ENCODE measurements at places on chromosomes 13 and 19.

DNA sequence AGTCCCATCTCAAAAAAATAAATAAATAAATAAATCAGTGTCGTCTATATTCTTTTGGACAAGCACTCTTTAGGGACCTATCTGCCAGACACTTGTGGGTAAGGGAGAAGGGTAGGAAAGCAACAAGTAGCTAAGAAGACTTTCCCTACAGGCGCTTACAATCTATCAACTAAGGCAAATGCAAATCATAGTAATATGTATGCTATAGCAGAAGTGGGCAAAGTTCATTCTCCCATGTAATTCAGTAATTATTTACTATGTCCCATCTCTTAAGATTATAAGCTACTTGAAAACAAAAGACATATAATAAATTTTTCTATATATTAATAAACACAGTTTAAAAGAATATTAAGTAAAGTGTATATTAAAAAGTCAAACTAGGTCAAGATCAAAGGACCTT is 16.5 kb downstream of the ELF1 start:
- DNase-seq: no peak

DNA sequence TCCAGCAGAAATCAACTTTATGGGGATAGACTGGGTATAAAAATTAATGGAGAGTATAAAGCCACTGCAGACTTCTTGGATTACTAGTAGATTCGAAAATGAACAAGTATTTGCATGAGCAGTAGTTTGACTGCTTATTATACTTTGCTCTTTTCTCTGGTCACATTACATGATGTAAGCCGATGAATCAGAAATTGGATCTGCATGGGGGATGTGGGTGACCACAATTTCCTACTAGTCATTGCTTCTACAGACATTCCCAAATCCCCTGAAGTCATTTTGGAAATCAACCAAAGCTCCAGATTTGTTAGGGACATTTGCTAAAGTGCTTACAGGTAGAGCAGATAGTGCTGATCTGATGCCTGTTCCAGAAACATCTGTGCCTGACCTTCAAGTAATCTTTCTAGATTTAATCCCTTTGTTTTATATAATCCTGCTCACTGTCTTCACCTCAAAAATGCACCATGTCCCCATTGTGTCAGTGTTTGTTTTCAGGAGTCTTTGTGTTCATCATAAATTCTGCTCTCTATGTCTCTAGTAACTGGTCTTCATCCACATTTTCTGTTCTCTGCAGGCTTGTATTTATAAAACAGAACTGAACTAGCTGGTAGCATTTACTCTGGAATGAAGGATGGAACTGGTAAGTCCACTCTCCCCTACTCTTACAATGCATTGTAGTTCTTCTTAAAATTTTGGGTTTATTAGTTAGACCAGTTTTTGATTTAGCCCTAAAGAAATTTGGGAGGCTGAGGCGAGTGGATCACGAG is 201.5 kb upstream of the CSNK1A1L start:
- DNase-seq: no peak

DNA sequence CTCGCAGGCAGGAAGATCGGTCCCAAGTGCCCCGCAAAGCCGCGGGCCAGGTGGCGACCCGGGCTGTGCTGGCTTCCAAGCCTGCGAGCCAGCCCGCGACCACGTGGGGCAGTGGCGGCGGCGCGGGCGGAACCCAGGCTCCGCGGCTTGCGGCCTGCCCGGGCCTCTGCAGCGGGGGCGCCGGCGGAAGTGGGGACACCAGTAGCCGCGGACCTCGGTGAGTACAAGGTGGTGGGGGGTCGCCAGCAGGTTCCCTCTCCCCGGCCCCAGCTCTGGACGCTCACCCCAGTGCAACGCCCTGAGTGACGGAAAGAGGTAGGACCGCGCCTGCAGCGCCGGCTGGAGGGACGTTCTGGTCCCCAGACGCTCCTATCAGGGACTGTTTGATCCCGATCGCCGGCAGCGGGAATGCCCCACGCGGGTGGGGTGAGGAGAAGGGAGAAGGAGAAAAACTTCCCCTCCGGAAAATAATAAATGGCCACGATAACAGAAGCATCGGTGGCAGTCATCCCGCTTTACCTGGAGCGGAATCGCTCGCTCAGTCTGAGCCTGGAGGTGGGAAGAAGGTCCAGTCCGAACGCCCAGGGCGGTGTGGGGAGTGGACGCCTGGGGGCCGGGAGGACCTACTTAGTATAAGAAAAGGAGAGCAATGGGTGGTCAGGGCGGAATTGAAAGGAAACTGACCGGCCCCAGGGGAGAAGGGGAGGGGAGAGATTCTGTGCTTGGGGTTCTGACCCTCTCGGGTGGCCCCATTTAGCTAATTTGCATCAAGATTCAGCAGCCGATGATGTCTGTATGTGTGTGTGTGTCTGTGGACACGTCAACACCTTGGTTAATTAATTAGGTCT is at the start of gene GEMIN7:
TSS of gene GEMIN7 (plus strand) at position 198 of the 848 bp plus-strand sequence. CDS start 10,855 bp downstream, outside the sequence.
- no peak for DNase-seq

GRCh38 chr13:110965038-110965754 is 50.3 kb upstream of the ANKRD10 start:
- DNase-seq: no peak

GRCh38 chr13:23806874-23807526 is 82.2 kb downstream of the MIPEP start:
- DNase-seq: no peak
